ENCODE measurements at places on chromosomes 4 and X.

DNA sequence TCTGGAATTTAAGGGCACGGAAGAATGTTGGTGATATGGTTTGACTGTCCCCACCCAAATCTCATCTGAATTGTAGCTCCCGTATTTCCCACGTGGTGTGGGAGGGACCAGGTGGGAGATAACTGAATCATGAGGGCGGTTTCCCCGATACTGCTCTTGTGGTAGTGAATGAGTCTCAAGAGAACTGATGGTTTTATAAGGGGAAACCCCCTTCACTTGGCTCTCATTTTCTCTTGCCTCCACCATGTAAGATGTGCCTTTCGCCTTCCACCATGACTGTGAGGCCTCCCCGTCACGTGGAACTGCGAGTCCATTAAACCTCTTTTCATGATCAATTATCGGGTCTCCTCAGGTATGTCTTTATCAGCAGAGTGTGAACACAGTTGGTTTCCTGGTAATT is 25.6 kb upstream of the DHRSX start:
- DNase-seq: no peak

DNA sequence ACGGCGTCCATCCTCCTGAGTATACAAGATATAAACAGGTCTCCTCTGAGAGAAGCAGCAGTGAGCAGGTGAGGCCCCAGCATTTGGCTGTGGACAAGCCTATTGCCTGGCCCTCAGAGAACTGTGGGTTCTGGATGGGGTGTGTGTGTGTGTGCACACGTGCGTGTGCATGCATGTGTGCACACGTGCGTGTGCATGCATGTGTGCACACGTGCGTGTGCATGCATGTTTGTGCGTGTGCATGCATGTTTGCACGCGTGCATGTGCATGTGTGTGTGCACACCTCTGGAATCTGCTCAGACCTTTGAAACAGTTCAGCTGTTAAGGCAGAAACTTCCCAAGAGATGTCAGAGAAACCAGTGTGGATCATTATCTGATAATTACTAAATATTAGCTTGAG is 22.2 kb upstream of the FHL1 start:
- no peak for DNase-seq

GRCh38 chr4:39825741-39826231 is 127.8 kb downstream of the UBE2K start:
- no peak for DNase-seq

DNA sequence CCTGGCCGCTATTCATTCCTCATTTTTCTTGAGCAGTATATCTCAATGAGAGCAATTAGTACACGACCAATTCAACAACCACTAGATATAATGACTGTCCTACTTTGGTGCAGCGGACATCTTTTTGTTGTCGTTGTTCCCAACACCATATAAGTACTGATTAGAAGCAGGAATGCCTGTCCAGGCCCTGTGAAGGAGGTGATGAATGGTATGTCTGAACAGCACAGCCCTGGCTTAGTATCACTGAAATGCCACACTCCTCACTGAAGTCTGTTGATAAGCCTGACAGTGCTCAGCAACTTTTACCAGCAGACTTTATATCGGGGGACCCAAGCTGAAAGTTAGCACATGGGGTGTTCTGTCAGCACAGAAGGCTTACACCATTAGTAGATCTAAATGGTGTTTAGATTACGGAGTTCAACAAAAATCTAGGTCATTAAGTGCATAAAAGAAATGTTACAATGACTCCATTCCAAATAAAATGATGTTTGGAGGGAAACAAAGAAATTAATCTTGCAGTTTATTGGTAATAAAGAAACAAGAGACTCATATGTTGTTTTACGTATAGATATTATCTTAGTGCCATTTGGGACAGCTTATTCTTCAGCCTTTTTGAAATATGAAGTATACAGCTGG is 228.3 kb upstream of the TTC29 start:
- no peak for DNase-seq

GRCh38 chr4:158341896-158342295 is 131.6 kb downstream of the TMEM144 start:
- DNase-seq: no peak

DNA sequence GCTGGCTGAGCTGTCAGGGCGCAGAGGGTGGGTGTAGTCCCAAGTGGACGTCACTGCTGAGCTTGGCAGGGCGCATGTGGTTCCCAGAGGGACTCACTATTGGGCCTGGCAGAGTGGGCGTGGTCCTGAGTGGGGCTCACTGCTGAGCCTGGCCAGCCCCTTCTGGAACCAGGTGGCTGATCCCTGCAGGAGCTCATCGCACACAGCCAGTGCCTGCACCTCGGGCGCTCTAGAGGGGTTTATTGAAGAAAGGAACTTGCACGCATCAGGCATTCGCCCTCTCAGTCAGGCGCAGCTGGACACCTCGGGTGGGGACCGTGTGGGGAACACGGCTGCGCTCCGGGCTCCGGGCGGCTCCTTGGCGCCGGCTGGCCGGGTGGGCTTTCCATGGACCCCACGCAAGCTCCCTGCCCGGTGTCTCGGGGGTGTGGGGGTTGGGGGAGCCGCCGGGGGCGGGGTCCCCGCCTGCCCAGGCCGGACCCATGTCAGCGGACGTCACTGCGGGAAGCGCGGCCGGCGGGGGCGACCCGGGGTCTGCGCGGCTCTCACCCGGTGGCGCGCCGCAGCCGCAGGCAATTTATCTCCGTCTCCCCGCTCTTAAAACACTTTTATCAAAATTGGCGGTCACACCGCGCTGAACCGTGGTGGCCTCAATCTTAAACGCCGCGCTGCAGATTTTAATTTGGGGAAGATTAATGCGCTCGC is 65.4 kb upstream of the NKX1-1 start:
- DNase-seq: no peak

DNA sequence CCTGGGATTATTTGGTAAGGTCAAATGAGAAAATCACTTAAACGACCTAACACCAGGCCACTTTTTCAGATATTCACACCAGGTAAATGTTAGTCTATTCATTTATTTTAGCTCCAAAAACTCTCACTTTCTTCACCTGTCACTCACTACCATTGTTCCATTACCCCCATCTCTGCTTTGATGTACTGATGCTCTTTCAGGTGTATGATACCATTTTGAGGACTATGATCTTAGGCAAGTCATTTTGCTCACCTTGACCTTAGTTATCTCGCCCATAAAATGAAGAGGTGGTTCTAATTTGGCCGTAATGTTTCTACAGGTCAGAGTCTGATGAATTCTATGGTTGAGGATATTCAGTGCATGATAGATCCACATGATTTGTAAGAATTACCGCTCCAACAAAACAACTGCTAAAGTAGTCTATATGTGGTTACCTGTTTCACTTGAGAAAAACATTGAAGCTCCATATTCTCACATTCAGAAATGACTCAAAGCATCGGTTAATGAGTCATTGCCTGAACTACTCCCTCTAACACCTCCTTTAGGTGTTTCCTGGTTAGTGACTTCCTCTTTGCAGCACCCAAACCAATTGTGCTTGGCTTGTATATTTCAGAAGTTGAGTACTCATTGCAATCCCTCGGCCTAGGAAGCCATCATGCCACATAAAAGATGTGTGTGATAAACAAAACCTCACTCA is 4.5 kb downstream of the DTHD1 start:
- DNase-seq: no peak

GRCh38 chrX:116272322-116272721 is 101.8 kb downstream of the AGTR2 start:
- DNase-seq: no peak

GRCh38 chrX:2708592-2709188 is 17.6 kb downstream of the CD99 start:
- DNase-seq: no peak

GRCh38 chr4:145066063-145066501 is 31.9 kb downstream of the ANAPC10 start:
- no peak for DNase-seq

DNA sequence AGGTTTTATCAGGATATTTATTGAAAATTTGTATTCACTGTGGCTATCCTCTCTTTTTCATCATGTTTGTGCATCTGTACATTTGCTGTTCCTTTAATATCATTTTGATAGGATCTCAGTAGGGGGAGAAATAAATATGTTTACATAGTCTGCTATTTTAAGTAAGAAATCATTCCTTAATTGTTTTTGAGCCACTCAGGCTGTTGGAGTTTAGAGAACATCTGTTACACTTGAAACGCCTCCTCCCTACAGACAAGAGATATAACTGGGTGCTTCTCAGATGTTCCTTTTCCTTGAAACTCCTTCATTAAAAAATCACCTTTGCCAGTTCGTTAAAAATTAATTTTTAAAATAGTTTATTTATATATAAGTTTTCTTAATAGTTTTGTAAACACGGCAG is 59.4 kb downstream of the QRFPR start:
- no peak for DNase-seq

- no peak for DNase-seq
These were observed 69.9 kb downstream of the TEX13A start for GRCh38 chrX:105150557-105150956.

DNA sequence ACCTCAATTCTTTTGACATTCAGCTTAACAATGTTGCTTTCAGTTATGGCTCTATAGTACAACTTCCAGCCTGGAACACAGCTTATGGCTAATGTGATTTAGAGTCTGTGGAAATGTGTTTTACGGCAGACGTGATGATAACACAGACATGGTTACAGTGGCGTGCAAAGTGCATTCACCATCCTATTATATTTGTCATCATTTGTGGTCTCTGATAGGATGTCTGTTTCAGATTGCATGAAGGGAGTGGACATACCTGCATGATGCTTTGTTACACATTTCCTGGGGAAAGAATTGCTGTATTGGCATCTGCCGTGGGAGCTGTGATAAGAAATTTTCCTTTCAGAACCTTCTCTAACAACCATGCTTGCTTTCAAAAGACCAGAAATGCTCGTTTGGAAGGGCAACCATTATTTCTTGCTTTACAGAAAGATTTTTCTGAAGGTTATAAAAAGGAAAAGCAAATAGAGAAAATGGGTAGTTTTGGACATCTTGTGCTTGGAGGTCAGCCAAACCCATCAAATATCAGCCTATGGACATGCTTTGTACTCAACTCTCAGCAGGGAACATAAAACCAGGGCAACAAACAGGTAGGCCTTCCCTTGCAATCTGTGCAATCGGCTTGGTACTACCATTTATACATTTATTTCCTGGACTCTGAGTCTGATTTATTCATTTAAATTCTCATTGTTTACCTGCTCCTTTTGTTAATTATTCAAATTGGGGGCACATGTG is 273.9 kb downstream of the TLL1 start:
- no peak for DNase-seq

DNA sequence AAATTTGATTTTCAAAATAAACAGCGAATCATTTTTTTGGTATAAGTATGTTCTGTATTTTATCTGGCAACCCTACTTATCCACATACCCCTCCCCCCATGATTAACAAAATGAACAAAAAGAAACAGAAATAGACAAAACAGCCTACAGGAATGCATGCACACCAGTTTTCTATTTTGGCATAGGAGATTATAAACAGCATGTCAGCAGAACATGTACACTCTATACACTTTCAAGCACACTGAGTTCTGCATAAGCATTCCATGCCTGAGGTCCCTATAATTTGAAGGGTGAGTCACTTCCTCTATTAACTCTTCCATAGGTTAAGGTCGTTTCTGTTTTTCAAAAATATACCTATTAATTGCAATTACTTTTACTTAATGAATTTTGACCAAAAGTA is 28.0 kb upstream of the ZNF280C start:
- DNase-seq: no peak

GRCh38 chr4:168409089-168409801 is 71.0 kb downstream of the DDX60L start:
- no peak for DNase-seq
